ENCODE measurements at places on chromosomes 5 and 9. TPM values are rescaled to one million over a fixed set of nuclear protein-coding genes. Genes with fewer than 3 reads are reported as not detected.

NDUFS6 gene
- total RNA-seq = 24.2 TPM

NRG2 gene
- total RNA-seq = 0.81 TPM

CDH9 gene
- not detected for total RNA-seq

FBXO10 gene
- 7.8 TPM for total RNA-seq

MLANA gene
- not detected for total RNA-seq

HTR1A gene
- total RNA-seq = not detected

NMUR2 gene
- not detected for total RNA-seq

HACD4 gene
- 3.2 TPM for total RNA-seq

UNC5A gene
- not detected for total RNA-seq

TAF11L10 gene
- not detected for total RNA-seq

TEX48 gene
- total RNA-seq = not detected

FBP2 gene
- total RNA-seq = not detected

BTNL3 gene
- total RNA-seq = not detected

TRIO gene
- total RNA-seq = 374 TPM

DOCK8 gene
- 20.2 TPM for total RNA-seq

SLC25A46 gene
- total RNA-seq = 28.7 TPM

TOR2A gene
- total RNA-seq = 5.8 TPM

PFN3 gene
- total RNA-seq = not detected

FGD3 gene
- total RNA-seq = 13.4 TPM

SPOUT1 gene
- total RNA-seq = 32.8 TPM

SRP19 gene
- 40.1 TPM for total RNA-seq

CDC20B gene
- not detected for total RNA-seq

KIF24 gene
- 0.32 TPM for total RNA-seq

Measured in aorta (tissue), 5 donors.